Endodermal cell (in vitro differentiated cells): ENCODE measurements at places on chromosomes 1 and 21. TPM values are rescaled to one million over a fixed set of nuclear protein-coding genes. Genes with fewer than 3 reads are reported as not detected.

Gene KCNAB2
- 20.8 to 26.6 TPM (median 22.9 TPM) in 3 replicates for total RNA-seq

Gene CCDC190
- 0.09 TPM in 1 of 2 replicates, not detected in the other for total RNA-seq

Gene KLHDC7A
- total RNA-seq, result 4.7 to 7.2 TPM (median 7.2 TPM) in 3 replicates

Gene UBE4B
- 69.5 and 73.3 TPM in 2 replicates for total RNA-seq

Gene GUCA2A
- 1.9 and 2.3 TPM in 2 replicates for total RNA-seq

Gene ETV3
- 38.3 and 40.6 TPM in 2 replicates for total RNA-seq

Gene SHISAL2A
- 1.5 to 6.7 TPM (median 2.5 TPM) in 3 replicates for total RNA-seq

GRCh38 chr21:32772281-32773047 lies 909 bp upstream of the PAXBP1 start:
- DNase-seq, result no peak

- no peak for DNase-seq
Measured at GRCh38 chr1:188022661-188023060, 1193.9 kb downstream of the PLA2G4A start.

- DNase-seq, result no peak
Measured at GRCh38 chr1:95013950-95014574, 58.7 kb downstream of the ALG14 start.

- DNase-seq, result no peak
Measured at GRCh38 chr1:13677896-13678295, 22.1 kb upstream of the PRDM2 start.

DNA sequence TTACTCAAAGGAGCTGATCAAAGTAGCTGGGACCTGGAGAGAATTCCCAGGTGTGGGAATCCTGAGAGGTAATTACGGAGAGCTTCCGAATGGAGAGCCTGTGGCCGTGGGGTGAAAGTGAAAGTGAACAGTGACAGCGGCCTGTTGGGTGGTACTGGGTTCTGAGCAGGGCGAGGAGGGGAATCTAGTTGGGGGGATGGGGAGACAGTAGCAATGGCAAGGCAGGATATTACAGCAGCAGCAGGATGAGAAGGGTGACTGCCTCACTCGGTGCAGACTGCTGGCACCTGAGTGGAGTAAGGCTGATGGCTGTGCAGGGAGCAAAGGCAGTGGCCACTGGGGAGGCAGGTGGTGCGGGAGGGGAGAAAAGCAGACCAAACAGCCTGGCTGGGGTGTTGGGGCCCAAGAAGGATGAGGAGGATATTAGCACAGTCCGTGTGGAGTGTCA lies 70.3 kb upstream of the PRDX6 start:
- no peak for DNase-seq

DNA sequence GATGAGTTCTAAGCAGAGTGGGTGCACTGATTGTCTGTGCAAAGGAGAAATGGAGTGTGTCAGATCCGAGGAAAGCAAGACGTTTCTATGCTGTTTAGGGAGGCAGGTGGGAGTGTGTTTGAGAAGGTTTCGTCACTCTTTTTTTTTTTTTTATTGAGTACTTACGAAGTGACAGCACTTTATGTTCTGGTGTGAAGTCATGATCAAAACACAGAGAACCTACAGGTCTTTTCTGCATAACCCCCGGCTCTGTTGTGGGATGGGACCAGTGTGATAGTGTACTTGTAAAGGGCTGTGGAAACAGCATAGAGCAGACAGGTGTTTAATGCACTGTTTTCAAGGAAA lies 26.7 kb downstream of the MIA3 start:
- no peak for DNase-seq

GRCh38 chr1:160291248-160292220 lies 6.6 kb upstream of the PEX19 start:
- DNase-seq, result peak; percentile 84

DNA sequence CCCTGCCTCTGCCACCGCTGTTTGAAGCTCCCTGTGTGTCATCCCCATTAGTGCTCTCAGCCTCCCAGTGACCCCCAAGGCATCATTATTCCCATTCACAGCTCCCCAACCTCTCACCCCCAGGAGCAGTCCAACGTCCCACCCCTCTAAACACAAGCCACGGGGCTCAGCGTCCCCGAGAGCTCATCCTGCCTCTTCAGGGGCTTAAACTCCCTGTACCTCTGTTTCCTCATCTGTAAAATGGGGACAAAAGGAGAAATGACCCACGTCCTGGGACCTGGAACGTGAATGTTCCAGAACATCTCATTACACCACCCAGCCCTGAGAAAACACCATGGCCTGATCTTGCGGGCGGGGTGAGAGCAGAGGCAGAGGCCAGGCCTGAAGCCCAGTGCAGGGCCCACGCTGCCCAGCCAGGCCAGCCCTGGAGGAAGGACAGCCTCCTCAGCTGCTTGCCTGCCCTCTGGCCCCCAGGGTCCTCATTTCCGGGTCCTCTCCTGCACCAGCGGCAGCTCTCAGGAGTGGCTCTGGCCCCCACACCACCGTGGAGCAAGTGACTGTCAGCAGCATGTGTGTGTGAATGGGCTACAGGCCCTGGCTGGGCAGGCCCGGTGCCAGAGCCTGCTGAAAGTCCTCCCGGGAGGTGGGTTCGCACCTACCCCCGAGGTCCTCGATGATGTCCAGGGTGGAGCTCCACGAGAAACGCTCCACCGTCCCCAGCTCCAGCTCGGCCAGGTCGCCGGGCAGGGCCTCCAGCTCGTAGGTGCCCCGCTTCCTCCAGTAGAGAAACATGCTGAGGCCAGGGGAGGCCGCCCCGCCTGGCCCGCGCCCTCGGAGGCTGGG lies 14.1 kb upstream of the PLEKHG5 start:
- peak; percentile 49 for DNase-seq

DNA sequence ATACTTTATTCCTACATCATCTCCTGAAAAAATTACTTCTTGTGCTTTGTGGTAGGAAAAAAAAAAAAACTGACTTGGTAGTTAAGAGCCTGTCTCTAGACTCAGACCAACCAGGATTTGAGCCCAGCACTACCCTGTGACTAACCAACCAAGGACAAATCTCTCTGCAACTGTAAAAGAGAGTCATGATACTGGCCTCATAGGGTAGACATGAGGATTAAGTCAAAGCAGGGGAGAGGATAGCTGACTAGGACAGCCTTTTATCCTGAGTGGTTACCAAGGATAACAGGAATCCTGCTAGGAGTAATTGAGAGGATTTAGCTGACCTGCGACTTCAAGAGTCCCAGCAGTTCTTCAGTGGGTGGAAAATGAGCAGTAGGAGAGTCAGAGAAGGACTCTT lies 112.8 kb downstream of the C1orf21 start:
- DNase-seq, result no peak

DNA sequence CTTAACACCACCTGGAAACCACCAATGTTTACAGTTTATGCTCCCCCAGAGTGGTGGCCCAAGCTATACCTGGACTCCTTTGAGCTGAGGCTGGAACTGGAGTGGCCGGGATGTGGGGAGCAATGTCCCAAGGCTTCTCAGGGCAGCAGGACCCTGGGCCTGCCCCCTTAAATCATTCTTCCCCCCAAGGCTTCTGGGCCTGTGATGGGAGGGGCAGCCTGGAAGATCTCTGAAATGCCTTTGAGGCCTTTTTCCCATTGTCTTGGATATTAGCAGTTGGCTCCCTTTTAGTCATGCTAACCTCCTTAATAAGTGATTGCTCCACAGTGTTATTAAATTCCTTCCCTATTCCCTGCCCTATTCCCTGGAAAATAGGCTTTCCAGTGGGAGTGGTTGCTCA lies 185.8 kb downstream of the HS2ST1 start:
- no peak for DNase-seq

DNA sequence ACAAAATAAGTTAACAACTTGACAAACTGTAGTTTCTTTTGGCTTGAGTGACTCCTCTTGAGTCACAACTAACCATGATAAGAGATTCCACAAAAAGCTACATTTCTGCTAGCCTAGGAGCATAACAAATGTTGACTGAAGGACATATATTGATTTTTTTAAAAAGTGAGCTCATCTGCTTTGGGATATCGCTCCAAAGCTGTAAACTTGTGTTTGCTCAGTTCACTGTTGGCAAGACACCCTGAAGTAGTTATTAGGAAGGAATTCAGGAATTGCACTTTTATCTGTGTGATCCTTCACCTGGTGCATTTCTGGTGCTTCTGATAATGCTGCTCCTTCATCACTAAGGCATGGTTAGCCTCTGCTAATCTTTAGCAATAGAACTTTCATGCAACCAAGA lies 23.7 kb downstream of the RWDD3 start:
- no peak for DNase-seq

DNA sequence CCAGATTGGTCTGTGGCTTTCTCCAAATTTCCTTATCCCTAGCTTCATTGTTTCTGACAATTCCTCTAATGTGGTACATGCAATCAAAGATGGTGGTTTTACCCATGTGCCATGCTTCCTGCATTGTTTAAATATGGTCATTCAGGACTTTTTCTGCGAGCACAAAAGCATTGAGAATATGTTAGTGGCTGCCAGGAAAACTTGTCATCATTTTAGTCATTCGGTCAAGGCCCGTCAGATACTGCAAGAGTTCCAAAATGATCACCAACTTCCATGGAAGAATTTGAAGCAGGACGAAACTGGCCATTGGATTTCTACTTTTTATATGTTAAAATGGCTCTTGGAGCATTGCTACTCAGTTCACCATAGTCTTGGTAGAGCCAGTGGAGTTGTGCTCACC lies 3.7 kb downstream of the ZBED6 start:
- DNase-seq, result no peak
